ENCODE measurements at places on chromosomes 16 and 17.

DNA sequence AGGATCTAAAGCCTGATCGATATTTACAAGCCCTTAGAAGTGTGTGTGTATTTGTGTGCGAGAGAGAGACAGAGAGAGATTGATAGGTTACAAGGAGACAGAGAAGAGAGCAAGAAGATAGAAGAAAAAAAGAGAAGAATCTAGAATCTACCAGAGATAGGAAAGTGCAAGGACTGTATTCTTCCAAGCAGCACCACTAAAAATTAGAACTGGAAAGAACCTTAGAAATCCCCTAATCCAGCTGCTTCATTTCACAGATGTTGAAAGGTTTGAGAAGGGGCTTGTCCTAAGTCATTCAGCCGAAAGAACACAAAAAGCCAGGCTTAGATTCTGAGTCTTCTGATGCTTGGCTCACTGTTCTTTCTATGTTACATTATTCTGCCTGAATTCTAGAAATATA is 92.2 kb downstream of the HS3ST3A1 start:
- DNase-seq = no peak

GRCh38 chr16:77938913-77939312 is 83.4 kb upstream of the CLEC3A start:
- DNase-seq = no peak

GRCh38 chr16:89407282-89407924 is 83.0 kb downstream of the ANKRD11 start:
- no peak for DNase-seq

DNA sequence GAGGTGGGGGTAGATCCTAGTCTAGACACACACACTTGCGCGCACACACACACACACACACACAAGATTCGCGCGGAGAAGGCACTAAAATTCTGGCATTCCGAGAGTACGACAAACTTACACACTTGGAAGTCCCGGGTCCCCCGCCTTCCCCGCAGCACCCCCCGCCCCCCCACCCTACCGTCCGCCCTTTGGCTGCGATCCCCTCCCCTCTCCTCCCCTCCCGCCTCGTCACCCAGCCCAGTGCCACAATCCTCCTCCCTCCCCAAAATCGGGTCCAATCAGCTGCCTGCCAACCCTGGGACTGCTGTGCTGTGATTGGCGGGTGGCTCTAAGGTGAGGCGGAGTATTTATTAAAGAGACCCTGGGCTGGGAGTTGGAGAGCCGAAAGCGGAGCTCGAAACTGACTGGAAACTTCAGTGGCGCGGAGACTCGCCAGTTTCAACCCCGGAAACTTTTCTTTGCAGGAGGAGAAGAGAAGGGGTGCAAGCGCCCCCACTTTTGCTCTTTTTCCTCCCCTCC is at the start of gene SOX9:
SOX9 (plus strand) TSS at position 379 of the 522 bp plus-strand sequence. CDS start 372 bp downstream, outside the sequence.
- no peak for DNase-seq

DNA sequence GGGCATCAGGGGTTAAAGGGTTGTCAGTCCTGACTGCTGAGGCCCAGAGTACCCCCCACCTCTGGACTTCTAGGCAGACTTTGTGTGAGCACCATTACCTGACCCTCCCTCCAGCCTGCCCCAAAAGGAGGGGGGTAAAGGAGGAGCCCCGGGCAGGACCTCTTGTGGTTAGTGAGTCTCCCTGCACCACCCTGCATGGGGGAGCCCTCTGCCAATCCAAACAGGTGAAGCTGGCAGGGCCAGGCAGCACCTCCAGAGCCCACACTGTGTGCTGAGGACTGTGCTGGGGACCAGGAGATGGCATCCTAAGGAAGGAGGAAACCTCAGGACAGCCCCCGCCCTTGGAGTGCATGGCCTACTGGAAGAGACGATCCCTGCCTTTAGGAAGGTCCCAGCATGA is 2.6 kb upstream of the KRT14 start:
- DNase-seq = no peak

- DNase-seq = no peak
Observed at GRCh38 chr16:82699260-82699659, 72.5 kb downstream of the CDH13 start.

GRCh38 chr17:80986046-80986445 is 5.6 kb upstream of the CHMP6 start:
- DNase-seq = no peak
